ENCODE measurements at places on chromosomes 6 and 20. TPM values are rescaled to one million over a fixed set of nuclear protein-coding genes. Genes with fewer than 3 reads are reported as not detected.

The ABHD16B gene
- total RNA-seq: not detected

The ECT2L gene
- not detected for total RNA-seq

The GPR6 gene
- not detected for total RNA-seq

The OR2J3 gene
- not detected for total RNA-seq

The OLIG3 gene
- total RNA-seq: not detected

The PDCD2 gene
- 40.7 TPM for total RNA-seq

The L3MBTL1 gene
- total RNA-seq: 2.2 TPM

The PBOV1 gene
- not detected for total RNA-seq

The ARMC12 gene
- 0.19 TPM for total RNA-seq

The RIMS1 gene
- 14.0 TPM for total RNA-seq

The ULBP3 gene
- total RNA-seq: 9.2 TPM

The PAX1 gene
- not detected for total RNA-seq

The PHACTR3 gene
- total RNA-seq: not detected

The LY6G6C gene
- total RNA-seq: not detected

The TCF15 gene
- 0.90 TPM for total RNA-seq

The CNR1 gene
- under 0.01 TPM for total RNA-seq

The HM13 gene
- total RNA-seq: 46.3 TPM

The GJA10 gene
- not detected for total RNA-seq

The LY6G6F gene
- total RNA-seq: not detected

The ARFGEF3 gene
- 1.7 TPM for total RNA-seq

The HLA-DQB2 gene
- total RNA-seq: not detected

The KCNK5 gene
- total RNA-seq: not detected

The GSTA1 gene
- not detected for total RNA-seq

The EPM2A gene
- total RNA-seq: 4.0 TPM

The ADGRB3 gene
- total RNA-seq: under 0.01 TPM

The AIF1 gene
- not detected for total RNA-seq

The ALDH5A1 gene
- 0.27 TPM for total RNA-seq

The CRNKL1 gene
- 27.2 TPM for total RNA-seq

The WASF1 gene
- total RNA-seq: 5.3 TPM

The GHRH gene
- total RNA-seq: not detected

The HNF4A gene
- total RNA-seq: not detected

The EYA4 gene
- under 0.01 TPM for total RNA-seq

The HLA-F gene
- total RNA-seq: 5.4 TPM

The MTCH1 gene
- total RNA-seq: 270 TPM

The FAM83D gene
- 28.2 TPM for total RNA-seq

The MAS1 gene
- total RNA-seq: not detected

The ZNF343 gene
- 10.3 TPM for total RNA-seq

Data from endothelial cell of coronary artery (primary cell).